ENCODE measurements at places on chromosomes 1 and 21.

DNA sequence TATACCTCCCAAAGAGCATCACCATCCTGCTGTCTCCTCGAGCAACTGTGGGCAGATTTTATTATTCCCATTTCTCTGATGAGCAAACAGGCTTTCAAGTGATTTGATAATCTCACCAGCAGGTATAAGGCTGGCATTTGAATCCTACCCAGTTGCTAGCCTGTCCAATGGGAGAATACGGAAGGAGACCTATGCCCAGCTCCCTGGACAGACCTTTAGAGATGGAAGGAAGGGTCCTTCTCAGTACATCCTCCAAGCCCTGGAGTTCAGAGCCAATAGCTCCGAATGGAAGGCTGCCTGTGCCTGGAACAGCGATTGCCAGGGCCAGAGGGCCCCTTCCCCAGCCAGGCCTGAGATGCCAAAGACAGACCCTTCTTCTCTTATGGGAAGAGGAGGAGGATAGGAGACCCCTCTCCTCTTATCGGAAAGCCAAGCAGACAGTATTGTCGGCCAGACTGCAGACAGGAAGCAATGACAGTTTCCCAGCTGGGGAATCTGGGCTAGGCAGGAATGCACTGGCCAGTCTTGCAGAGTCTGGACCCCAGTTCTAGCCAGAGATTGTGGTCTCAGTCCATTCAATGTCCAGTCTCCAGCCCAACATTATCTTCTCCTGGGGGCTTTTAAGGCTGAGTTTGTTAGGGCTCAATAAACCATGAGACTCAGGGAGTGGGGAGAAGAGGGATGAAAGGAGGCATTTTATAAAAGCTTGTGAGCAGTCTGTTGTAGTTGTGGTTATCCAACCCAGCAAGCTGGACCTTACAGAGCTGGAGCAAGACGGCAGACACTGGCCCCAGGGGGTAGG is 2.0 kb downstream of the IFFO2 start:
- peak; percentile 32 for DNase-seq

GRCh38 chr1:20366056-20366462 is 75.4 kb downstream of the VWA5B1 start:
- DNase-seq = no peak

DNA sequence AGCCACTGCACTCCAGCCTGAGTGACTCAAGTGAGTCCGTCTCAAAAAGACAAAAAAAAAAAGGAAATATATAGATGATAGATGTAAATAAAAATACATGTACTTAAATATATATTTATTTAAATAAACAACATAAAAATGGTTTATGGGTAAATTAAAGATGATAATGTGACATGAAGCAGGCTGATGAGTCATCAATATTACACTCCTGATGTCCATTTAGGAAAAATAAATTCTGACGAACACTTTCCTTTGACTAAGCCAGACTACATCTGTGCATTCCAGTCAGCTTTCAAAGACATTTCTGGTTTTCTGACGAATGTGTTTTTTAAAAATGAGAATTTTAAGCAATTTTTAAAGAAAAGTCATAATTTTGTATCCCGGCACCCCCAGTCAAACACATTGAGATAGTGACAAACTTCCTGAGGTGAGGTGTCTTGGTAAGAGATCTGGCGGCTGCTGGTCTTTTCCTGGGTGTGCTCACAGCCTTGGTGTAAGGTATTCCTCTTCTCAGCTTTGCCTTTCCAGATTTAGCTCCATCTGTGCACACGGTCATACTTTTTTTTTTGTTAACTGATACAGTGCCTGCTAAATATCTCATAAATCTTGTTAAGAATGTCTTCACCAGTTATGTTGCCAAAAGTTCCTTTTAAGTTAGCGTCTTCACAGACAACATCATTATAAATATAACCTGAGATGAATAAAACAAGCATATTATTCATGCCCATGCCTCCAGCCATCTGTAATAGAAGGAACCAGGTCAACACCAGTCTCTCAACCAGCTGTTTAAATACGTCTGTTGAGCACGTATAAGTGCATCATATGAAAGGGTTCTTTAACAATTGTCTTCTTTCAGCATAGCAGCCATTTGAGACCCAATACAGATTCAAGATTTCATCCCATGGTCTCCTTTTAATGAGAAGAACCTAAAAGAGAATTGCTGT is 214.5 kb upstream of the PLD5 start:
- DNase-seq = no peak

- DNase-seq = no peak
Measured at GRCh38 chr21:34911360-34911759, 137.7 kb downstream of the RUNX1 start.

DNA sequence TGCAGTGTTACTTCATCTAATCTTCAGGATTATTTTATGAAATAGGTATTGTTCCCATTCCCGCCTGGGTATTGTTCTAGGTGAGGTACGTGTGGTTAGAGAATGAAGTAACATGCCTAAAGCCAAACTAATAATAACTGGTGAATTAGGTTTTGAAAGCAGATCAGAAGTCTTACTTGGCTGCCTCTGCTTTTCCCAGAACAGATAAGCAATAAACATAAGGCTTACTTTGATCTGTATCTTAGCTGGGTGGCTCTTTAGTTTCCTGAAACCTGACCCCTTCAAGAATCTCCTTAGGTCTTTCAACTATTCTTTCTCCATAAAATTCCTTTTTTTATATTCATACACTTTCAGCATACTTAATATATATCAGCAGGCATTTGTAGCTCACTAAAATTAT is 65.3 kb downstream of the VAV3 start:
- no peak for DNase-seq

- DNase-seq = no peak
Measured at GRCh38 chr1:207670192-207670591, 25.3 kb downstream of the CR1L start.

GRCh38 chr1:199862047-199862446 is 165.5 kb upstream of the NR5A2 start:
- DNase-seq = no peak

DNA sequence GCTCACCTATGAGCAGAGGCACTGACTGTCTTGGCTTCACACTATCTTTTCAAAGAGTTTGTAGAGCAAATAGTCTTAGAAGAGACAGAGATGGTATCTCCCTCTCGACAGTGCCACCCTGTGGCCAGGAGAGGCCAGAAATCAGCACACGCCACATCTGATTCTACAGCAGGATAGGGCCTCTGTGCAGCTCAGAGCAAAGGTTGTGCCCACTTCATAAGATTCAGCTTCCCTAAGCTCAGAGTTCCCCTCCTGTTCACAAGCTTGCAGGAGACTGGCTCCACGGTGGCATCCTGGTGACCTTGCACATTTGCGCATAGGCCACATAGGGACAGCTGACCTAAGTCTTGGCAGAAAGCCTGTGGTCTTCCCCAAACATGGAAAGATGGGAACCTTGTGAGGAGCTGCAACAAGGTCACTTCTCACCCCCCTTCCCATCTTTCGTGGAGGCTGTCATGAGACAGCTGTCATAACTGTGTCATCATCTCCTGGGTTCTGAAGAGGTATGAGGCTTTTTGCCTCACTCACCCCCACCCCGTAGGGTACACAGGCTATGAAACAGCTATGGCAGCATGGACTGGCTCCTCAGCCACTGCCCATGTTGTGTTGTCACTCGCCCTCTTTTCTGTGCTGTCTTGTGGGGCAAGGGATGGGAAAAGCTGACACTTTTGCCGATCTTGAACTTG is 3.0 kb downstream of the ITLN2 start:
- DNase-seq = peak; percentile 49

- DNase-seq = no peak
Measured at GRCh38 chr21:17560377-17561025, 47.7 kb downstream of the CXADR start.

GRCh38 chr1:8625981-8626898 is 191.2 kb downstream of the RERE start:
- peak; percentile 13 for DNase-seq

DNA sequence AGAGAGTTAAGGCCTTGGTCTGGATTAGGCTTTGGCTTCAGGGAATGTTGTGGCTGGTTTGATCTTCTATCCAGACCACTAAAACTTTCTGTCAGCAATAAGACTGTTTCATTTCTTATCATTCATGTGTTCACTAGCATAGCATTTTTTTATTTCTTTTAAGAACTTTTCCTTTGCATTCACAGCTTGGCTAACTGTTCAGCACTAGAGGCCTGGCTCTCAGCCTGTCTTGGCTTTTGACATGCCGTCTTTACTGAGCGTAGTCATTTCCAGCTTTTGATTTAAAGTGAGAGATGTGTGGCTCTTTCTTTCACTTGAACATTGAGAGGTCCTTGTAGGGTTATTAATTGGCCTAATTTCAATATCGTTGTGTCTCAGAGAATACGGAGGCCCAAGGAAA is 62.5 kb downstream of the RNF220 start:
- DNase-seq = no peak

- peak; percentile 65 for DNase-seq
Measured at GRCh38 chr1:231241750-231242149, 738 bp downstream of the GNPAT start.

Measured in RWPE1 (cell line).